ENCODE measurements at places on chromosomes 2 and 18.

DNA sequence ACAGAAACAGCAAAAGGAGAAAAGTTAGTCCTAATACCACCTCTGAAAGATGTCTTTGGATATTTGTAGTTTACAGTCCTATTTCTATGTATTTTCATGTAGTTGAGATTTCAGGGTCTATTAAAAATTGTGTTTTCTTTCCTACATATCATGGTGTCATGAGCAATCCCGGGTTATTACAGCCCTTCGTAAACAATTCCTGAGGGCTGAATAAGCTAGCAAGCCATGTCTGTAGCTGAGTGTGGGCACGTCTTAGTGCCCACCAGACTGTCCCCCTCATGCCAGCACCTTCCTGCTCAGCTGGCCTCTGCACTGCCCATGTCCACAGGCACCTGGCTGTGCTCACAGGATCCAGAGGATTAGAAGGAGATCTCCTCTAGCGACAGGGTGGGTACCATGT lies 60.6 kb downstream of the CTIF start:
- no peak for ATAC-seq

DNA sequence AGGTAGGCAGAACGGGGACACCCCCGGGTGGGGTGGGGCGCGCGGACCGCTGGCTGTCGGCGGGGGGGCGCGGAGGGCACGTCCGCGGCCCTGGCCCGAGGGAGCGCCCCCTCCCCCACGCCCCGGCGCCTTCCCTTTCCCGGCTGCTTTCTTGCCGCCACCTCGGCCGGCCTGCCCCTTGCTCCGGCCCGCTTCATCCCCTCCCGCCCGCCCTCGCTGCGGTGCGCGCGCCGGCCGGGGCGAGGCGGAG lies 443 bp downstream of the VAPA start:
- ATAC-seq: no peak

DNA sequence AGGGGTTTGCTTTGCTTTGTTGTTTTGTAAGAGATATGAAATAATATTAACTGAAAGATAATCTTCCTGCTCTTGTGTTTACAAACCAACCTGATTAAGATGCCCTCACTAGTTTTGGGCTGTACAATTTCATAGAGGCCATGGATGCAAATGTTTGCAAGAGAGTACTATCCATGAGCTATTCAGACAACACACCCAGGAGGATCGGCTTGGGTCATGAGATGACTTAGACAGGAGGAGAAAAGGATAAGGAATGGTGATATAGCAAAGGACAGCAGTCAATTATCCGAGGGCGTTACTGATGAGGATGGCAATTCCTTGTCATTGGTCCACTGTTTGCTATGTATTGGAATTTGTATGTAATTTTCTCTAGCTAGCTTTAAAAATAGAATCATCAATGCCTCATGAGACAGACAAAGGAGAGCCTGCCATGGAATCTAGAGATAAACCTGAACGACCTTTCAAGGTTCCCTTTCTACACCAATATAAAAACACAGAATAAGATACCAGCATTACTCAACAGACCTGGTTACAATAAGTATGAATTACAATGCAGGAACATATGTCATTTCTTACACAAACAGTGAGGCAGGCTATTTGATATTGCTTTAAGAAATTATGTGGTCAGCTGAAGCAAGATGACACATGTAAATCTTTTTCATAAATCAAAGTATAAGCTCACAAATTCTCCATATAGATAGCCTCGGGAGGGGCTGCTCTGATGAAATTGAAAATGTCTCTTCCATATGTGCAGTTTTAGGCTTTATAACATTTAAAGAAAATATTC lies 54.4 kb upstream of the SOS1 start:
- no peak for ATAC-seq

GRCh38 chr2:239034561-239035341 lies 186.9 kb downstream of the TWIST2 start:
- no peak for ATAC-seq

DNA sequence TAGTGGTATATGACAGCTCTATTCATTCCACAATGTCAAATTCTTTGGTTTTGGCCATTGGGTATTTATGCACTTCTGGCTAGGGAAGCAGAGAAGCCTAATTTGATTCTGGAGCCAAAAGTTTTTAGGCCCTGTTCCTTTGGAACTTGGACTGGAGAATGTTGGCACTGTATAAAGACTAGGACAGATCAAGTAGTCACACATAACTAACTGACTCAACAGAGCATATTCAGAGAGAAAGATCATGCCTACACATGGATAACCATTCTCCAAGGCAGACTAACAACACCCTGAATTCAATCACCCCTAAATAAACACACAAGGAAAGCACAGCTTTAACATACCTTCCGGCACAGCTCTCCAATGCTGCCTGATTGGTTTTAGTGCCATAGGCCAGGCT lies 62.9 kb downstream of the ARHGAP15 start:
- no peak for ATAC-seq

GRCh38 chr2:143875295-143876233 lies 644.4 kb downstream of the ZEB2 start:
- ATAC-seq: peak; percentile 44

DNA sequence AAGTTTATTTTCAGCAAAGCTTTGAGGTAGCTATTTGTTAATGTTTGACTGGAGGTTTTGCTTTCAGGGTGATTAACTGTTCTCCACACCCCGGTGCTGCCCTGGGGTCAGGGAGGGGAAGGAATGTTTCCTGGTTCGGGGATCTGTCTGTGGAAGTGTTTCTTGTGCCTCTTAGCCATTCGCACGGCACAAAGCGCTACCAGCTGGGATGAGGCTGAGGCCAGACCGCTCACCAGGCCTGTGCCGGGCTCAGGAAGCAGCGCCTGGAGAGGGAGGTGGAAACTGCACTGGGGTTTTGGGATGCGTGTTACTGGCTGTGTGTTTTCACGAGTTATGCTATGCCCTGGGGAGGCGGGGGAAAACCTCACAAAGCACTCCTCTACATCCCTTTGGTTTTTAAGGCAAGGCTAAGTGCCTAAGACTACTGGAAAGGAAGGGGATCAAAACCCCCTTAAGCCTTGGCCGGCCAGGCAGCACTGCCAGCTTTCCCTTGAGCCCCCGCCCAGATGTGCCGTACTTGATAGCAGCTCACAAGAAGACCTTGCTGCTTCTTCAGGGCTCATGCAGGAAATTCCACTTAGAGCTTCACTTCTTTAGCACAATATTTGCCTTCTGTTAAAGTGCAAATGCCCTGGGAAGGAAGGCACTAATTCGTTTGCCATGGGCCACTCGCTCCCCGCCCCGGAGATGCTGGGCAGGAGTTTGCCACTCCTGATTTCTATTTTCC lies 65.7 kb upstream of the CNGA3 start:
- ATAC-seq: no peak

DNA sequence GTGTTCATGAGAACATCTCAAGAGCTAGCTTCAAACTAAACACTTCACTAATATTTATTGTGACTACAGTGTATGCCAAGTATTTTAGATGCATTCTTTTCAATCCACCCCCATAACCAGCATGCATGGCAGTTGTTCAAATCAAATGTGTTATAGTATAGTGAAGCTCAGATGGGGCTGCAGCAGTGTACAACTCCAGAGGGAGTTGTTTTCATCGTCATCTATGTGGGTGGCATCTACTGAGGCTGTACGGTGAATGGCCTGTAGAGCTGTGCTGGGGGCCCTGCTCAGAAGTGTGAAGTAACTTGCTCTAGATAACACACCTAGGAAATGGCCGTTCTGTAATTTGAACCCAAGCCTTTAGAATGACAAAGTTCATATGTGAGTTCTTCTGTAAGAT lies 71.8 kb upstream of the LRATD1 start:
- no peak for ATAC-seq

DNA sequence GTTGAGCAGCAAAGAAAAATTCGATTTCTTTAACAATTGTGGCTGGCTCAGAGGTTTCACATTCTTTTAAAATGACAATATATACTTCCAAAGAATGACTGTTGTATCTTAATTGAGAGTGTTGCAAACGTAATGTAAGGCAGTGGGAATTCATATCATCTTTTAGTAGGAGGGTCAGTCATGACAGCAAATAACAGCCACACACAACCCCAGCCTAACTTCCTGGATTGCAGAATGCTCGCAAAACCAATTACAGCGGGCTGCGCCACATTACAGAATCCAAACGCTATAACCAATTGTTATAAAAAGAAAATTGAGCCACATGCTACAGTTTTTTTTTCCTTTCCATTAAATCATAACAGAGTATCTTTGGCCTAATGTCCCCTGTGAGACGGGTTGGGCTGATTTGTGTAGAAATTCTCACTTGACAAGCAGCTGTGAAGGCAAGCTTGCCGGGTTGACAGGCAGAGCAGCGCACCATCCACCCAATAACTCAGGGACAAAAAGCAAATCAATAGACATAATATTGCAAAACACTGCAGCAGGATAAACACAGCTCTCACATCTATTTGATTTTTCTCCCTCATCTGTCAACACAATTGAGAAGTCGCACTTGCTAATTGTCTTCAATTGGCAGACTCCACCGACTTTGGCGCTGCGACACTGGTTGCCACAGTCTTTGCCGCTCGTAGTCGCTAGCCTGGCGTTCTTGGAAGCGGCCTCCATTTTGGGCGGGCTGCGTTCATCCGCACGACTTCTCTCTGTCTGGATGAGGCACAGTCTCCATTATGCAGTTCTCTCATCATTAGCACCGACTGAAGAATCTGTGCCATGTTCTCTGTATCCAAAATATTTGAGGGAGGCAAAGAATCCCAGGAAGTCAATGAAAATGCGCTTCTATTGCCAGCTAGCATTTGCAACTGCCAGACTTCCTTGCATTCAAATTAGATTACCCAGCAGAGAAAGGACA lies 95.0 kb upstream of the CCDC68 start:
- no peak for ATAC-seq

GRCh38 chr2:38522754-38523349 lies 79.9 kb downstream of the HNRNPLL start:
- no peak for ATAC-seq

- no peak for ATAC-seq
Measured at GRCh38 chr18:73594749-73595148, 552.9 kb downstream of the FBXO15 start.

DNA sequence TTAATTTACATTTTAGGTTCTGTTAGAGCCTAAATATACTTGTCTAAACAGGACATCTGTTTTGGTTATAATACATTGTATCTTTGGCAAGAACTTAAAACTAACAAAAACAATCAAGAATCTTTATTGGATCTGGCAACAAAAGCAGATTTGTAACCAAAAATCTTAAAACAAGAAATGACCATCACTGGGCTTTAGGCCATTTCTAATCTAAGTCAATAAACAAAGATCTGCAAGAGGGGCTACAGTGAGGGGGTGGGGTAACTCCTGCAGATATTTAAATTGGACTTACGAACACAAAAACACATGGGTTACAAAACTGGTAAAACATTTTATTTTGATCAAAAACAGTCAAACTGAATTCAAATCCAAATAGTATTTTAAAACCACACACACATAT lies 77.3 kb downstream of the SRBD1 start:
- ATAC-seq: no peak

DNA sequence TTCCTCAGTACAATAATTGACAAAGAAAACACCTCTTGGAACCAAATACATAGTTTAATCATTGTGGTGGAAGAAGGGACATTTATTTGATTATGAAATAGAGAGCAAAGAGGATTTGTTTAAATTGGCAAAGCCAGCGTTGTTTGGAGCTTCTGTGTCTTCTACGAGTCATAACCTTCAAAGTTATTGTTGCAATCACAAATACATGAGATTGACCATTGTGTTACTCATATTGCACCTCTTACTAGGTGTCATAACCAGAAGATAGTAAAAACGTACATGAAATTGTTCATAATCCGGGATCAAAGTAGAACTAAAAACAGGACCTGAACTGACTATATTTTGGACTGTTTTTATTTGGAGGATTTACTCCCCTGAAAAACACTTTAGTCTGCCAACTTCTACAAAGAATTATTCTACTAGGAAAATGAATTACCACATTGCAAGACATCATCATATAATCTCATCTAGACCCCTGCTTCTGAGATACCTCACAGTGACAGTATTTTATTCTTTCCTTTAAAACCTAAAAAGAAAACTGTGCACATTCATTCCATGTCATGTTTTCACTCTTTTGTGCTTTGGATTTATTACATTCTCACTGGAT lies 151.7 kb upstream of the KLF7 start:
- ATAC-seq: peak; percentile 87

DNA sequence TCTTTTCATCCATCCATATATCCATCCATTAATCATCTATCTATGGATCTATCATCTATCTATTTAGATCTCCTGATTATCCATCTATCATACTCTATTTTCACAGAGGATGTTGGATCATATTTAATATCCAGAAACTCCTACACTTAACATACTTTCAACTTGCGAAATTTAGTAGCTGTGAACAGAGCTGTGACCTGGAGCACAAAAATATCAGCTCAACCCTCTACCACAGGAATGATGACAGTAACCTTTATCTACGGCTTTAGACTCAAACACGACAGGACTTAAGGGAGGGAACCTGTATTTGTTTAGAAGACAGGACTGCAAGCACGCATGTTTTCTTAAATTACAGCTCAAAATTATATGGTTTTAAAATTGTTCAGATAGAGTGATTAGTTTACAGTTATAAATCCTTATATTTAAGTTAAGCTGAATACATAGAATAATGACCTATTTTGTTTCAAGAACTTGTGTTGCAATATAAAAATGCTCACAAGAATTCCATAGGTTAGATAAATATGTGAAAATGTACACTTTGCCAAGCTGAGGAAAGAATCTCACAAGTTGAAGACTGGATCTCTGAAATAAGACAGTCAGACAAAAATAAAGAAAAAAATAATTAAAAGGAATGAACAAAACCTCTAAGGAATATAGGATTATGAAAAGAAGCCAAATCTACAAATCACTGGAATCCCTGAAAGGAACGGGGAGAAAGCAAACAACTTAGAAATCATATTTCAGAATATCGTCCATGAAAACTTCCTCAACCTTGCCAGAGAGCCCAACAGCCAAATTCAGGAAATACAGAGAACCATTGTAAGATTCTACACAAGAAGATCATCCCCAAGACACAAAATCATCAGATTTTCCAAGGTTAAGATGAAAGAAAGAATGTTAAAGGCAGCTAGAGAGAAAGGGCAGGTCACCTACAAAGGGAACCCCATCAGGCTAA lies 142.0 kb downstream of the COL6A3 start:
- no peak for ATAC-seq

DNA sequence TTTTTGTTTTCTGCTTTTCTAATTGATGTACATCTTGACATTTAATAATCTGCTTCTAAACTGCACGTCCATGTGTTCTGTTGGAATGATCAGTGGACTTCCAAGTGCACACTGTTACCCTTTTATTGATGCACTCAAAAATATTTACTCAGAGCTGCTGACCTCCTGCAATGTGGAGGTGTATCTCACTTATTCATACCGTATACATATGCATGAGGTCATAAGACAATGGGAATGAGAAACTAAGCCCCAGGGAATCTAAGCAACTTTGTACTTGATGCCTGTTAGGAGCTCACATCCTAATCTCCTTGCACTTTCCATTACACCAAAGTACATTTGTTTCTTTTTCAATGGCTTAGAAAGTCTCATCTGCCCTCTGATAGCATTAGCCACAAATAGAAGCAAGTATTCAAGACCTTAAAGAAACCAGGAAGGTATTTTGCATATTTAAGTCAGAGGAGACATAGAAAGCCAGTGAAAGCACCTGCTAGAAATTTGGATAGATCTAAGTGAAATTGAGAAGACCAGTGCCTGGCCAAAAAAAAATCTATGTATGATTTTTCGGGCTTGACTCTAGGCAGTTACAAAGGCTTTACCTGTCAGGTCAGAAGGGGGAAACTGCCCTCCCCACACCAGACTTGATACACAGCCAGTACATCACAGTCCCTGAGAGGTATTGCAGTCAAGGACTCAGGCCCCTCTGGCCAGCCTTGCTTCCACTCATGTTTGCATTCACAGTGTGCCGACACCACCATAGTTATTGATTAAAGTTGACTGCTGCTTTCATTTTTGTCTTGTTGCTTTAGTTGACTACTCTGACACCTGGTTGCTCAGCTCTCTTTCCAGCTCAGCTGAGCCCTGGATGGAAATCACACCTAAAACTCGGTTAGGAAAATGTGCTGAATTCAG lies 391.7 kb upstream of the CYRIA start:
- ATAC-seq: no peak
